ENCODE measurements at places on chromosomes 6 and 20.

GRCh38 chr6:1496836-1497760 is 107.7 kb downstream of the FOXF2 start:
- DNase-seq: no peak

DNA sequence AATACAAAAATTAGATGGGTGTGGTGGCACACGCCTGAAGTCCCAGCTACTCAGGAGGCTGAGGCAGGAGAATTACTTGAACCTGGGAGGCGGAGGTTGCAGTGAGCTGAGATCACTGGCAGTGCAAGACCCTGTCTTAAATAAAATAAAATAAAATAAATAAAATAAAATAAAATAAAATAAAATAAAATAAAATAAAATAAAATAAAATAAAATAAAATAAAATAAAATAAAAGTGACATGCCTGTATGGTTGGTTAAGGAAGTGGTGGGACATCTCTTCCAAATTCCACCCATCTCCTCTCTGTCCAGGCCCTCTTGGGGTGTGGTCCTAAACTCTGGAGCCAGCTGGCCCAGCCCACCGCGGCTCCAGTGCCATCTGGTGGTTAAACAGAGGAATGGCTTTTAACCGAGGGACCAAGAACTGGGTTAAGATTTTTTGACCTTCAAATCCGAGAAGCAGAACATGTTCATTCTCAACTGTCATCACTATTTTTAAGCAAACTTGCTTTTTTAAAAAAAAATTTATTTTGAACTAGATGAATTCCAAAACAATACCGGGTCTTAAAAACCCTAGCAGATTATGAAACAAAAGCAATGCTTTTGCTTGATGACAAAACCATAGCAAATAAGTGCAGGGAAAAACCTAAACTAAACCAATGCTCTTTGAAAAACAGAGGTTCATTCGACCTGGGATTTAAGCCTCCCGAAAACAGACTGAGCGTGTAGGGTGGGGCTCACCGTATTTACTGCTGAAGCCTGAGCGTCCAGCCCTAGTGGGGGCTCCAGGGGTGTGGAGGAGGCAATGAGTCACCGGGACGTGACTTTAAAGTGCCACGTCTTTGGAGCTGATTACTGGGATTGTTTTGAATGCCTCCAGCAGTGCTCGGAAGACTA is 68.8 kb downstream of the CDC5L start:
- DNase-seq: no peak

DNA sequence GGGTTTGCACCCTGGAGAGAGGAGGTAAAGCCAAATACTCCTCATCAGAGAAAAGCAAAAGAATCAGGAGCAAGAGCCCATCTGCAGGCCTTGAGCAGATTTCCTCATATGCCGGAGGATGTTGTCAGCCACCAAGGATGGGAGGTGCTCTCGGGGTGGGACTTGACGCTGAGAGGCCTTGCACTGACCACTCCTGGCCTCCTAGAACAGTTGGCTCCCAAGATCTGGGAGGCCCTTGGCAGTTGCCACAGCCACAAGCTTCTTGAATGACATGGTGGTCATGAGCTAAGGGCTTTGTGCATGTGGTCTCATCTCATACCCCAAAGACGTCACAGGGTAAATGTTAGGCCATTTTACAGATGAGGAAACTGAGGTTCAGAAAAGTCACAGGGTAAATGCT is 75.2 kb upstream of the PMEPA1 start:
- DNase-seq: no peak

DNA sequence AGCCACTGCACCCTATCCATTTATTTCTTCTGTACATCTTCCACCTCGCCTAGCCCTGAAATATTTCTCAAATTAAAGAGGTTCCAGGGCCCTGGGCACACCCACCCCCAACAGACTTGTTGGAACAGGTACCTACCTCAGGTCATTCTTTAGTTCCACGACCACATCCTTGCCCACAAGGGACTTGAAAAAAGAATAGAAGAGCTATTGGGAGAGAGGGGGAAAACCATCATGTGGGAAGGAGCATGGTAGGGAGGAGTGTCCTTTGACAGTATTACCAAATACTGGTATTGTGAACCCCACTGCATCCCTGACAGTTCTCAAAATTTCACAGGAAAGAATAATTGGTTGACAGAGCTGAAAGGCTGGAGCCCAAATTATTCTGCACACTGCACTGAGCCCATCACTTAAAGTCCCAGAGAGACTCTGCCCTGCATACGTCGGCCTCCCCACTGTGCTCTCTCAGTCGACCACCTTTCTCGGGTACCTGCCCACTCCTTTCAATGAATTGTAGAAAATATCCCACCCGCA is 762 bp downstream of the LSM2 start:
- no peak for DNase-seq

- peak; percentile 78 for DNase-seq
These were observed at the start of gene BRD2 for GRCh38 chr6:32968093-32968866. Gene BRD2 (plus strand): TSS chr6:32968594. CDS start chr6:32972899, 4,305 bp downstream.

DNA sequence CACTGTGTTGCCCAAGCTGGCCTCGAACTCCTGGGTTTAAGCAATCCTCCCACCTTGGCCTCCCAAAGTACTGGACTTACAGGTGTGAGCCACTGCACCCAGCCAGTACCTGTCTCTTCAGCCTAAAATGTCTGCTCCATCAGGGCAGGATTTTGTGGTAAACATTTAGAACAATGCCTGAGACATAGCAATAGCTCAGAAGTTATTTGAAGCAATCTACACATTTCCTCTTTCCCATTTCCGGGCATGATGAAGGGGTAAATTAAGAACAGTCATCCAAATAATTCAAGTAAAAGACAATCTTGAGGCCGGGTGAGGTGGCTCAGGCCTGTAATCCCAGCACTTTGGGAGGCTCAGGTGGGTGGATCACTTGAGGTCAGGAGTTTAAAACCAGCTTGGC is 69.0 kb upstream of the ZNF217 start:
- no peak for DNase-seq

Data from NCI-H1417 treated with DMSO at 0.1 percent for 48 hours (cell line).